ENCODE measurements at places on chromosomes 1 and 21. TPM values are rescaled to one million over a fixed set of nuclear protein-coding genes. Genes with fewer than 3 reads are reported as not detected.

The HSD11B1 gene
- 0.14 TPM for total RNA-seq

The TNFRSF14 gene
- total RNA-seq, result 72.4 TPM

The ZC3H11A gene
- total RNA-seq, result 113 TPM

- H3K4me3 ChIP-seq, result no peak overlapping the region
- no peaks in the 10 kb centered on the region for H3K27me3 ChIP-seq
- DNase-seq, result no peak
These were observed 171.1 kb downstream of the TOMM20 start for GRCh38 chr1:234957330-234958065.

- H3K4me3 ChIP-seq, result no peak overlapping the region
- no peak for DNase-seq
- no peak overlapping the region for H3K27ac ChIP-seq
- H3K4me1 ChIP-seq, result no peaks in the 10 kb centered on the region
- no peaks in the 10 kb centered on the region for H3K27me3 ChIP-seq
These were observed 42.8 kb downstream of the PRDM15 start for GRCh38 chr21:41836166-41837015.

DNA sequence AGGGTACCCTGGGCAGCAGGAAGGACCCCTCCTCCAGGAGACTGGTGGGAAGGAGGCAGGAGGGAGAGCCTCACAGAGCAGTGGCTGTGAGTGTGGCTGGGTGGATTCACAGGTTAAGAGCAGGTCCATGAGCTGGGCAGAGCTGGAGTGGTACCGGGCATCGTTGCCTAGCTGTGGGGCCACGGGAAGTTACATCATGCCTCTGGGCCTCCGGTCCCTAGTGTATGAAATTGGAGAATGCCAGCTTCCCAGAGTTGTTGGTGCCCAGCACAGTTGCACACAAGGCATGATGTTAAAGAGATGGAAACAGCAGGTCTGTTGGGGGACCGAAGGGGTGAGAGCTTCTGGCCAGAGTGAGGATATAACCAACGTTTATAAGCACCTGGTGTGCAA lies 18.5 kb downstream of the FOXO6 start:
- no peak overlapping the region for H3K4me3 ChIP-seq
- H3K36me3 ChIP-seq, result peaks cover 17% of the 10 kb centered on the region
- DNase-seq, result no peak
- H3K27me3 ChIP-seq, result peaks cover 30% of the 10 kb centered on the region
